ENCODE measurements at places on chromosomes 11 and 22.
A peak's percentile ranks its signal among the peaks of the same experiment; 100 is the strongest.

DNA sequence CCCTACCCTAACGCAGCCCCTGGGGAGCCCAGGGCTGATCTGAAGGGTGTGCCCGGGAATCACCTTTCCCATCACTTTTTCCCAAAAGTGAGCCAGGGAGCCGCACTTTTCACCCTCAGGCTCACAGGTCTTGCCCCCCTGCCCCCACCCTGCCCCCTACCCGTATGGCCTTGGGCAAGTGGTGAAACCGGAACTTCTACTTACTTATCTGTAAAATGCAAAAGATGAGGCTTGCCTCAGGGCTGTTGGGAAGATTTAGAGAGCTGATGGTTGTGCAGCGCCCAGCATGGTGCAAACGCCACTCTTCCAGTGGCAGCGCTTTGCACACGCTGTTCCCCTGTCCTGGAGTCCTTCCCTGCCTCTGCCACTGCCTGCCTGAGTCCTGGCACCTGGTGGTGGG lies 8.0 kb downstream of the SYT12 start:
- no peak for DNase-seq

DNA sequence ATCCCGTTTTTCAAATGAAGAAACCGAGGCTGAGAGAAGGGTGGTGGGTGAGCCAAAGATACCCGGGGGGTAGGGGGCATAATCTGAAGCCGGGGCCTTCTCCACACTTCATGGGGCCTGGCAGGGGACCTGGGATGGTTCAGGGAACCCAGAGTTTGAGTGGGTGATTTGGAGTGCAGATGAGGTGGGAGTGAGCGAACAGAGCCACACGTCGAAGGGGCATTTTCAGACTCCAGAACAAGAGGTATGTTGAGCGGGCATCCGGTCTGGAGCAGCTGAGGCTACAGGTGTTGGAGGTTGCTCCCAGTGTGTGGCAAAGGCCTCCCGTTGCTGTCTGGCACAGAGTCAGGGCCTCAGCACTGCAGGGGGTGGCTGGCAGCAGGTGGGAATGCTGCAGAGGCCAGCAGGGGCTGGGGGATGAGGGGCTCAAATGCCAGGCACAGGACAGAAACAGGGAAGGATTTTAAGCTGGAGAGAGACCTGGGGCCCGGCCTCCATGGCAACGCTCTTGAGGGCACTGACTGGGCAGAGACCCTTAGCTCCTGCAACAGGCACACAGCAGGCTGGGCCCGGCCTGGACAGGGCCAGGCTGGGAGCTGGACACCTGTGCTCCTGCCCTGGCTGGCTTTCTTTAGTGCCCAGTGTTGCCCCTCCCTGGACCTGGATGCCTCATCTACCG lies 46.2 kb downstream of the WNT11 start:
- DNase-seq, result no peak

DNA sequence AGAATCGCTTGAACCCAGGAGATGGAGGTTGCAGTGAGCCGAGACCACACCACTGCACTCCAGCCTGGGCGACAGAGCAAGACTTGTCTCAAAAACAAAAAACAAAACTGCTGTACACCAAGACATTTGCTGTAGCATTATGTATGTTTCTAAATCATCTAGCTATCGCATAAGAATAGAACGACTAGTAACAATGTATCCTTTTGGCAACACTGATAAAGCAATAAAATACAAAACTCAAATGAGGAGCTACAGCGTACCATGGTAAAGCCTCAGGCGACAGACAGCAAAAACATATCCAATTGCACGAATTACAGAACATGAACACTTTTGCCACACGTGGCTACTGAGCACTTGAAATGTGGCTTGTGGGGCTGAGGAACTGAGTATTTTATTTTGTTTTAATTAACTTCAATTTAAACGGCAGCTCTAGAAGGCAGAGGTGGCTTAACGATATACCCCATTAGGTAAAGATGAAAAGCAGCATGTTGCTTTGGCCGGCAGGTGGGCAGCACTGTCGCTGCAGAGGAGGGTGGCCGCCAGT lies 2.3 kb downstream of the TUBGCP6 start:
- no peak for DNase-seq

DNA sequence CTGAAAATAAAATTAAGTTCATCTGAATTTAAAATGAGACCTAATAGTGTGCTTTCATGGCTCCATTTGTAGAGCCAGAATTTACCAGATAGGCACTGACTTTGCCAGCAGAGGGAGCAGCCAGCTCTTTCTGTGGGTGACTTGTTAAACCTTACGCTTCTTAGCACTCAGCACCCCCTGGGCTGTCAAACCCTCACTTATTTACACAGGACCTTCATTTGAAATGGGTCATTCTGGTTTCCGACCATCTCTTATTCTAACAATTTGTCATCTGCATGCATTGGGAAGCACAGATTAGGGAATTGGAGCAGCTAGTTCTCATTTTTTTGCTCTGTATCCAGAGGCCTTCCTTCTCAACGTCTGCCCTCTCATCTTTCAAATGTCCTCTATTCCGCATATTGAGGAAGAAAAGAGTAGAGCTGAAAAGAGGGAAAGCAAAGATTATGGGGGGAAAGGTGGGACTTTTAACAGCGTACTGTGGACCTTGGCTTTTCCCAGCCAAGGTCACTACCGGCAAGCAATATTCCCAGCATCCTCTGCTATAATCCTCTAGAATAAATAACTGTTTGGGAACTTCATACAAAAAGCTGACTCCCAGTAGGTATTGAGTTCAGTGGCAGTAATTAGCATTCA lies 3.1 kb downstream of the ASRGL1 start:
- peak; percentile 28 for DNase-seq

DNA sequence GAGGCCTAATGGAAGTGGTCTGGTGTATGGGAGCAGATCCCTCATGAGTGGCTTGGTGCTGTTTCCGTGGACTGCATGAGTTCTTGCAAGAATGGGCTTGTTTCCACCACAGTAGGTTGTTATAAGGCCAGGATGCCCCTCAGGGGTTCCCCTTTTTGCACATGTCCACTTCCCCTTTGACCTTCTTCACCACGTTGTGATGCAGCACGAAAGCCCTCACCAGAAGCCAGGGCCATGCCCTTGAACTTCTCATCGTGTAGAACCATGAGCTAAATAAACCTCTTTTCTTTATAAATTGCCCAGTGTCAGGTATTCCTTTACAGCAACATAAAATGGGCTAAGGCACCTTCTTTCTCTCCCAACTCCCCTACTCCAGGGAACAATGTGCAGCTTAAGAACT lies 2.8 kb upstream of the NARS2 start:
- DNase-seq, result no peak
